ENCODE measurements at places on chromosomes 12 and 14.

GRCh38 chr14:60303745-60304144, 54.7 kb downstream of the PPM1A start:
- H3K4me1 ChIP-seq, result peaks cover 12% of the 10 kb centered on the region
- H3K36me3 ChIP-seq, result no peaks in the 10 kb centered on the region
- no peak overlapping the region for H3K4me3 ChIP-seq

- peaks cover 3% of the 10 kb centered on the region for H3K27me3 ChIP-seq
- no peaks in the 10 kb centered on the region for H3K4me1 ChIP-seq
- H3K4me3 ChIP-seq, result no peak overlapping the region
Measured at GRCh38 chr12:89083491-89083890, 268.8 kb downstream of the DUSP6 start.

DNA sequence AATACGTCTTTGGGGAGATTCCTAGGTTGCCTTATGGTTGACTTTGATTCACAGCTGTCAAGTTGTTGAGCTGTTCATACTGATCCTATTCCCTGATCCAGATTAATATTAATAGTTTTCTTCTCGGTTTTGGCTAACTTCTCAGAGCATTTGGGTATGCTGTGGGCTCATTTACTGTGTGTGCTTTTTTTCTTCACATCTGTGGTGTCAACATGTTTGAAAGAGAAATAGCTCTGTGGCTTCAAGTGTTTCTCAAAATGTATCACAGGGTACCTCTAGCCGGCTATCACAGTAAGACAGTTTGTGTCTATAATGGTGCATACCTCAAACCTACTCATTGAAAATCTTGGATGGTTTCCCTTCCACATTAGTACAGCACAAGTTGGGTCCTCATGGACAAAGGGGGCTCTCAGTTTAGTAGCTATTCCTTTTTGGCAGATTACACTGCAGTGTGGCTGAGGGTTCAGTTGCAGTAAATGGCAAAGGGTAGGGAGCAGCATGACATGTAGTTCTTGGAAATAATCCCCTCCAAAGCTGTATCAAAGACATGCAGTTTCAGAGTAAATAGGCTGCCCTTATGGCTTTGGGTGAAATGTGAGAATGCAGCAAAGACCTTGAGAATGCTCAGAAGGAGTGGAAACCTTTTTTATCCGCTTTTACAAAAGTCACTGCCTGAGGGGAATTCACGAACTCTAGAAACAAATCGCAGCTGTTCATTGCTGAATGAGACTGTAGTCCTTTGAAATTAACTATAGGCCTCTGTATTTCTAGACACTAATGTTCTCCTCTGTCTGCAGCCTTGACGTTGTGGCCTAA, 102.4 kb upstream of the ATF1 start:
- H3K27ac ChIP-seq, result no peak overlapping the region
- no peak overlapping the region for H3K4me3 ChIP-seq
- H3K36me3 ChIP-seq, result peaks cover 40% of the 10 kb centered on the region
- no peaks in the 10 kb centered on the region for H3K4me1 ChIP-seq
- H3K27me3 ChIP-seq, result no peaks in the 10 kb centered on the region

DNA sequence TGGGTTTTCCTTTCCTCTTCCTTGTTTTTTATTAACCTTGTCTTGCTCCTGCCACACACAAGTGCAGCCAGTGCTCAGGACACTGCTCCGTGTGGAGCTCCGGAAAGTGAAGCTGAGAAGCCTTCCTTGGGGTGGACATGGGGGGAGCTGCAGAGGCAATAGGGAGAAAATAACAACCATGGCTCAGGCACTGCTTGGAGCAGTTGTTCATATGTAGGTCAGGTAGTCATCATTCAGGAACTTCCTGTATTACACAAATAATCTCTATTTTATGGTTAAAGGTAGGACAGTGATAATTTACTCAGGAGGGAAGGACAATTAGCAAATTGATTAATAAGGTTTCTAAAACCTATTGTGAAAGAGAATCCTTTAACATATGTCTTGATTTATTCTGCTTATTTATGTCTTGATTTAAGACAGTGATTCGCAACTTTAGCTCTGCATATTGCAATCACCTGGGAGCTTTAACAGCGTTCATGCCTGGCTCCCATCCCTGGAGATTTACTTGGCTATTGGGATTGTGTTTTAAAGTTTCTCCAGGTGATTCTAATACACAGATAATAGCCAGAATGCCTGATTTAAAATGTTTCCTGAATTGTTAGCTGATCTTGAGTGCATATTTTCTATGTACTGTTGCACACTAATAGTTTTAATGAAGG, 92.1 kb downstream of the ETV6 start:
- peaks cover 21% of the 10 kb centered on the region for H3K36me3 ChIP-seq
- H3K4me3 ChIP-seq, result no peak overlapping the region
- peaks cover 97% of the 10 kb centered on the region for H3K4me1 ChIP-seq
- no peak for DNase-seq

Measured in activated B cell treated with CpG ODN at 0.5 μM for 24 hours (primary cell).